NCI-H345 (cell line): ENCODE measurements at places on chromosomes 6 and 20.

- no peak for DNase-seq
Measured at GRCh38 chr6:18433059-18433458, 45.9 kb downstream of the RNF144B start.

GRCh38 chr20:63267691-63268090 lies 4.9 kb upstream of the ARFGAP1 start:
- no peak for DNase-seq

GRCh38 chr6:149323925-149324324 lies 6.4 kb downstream of the TAB2 start:
- DNase-seq: no peak

DNA sequence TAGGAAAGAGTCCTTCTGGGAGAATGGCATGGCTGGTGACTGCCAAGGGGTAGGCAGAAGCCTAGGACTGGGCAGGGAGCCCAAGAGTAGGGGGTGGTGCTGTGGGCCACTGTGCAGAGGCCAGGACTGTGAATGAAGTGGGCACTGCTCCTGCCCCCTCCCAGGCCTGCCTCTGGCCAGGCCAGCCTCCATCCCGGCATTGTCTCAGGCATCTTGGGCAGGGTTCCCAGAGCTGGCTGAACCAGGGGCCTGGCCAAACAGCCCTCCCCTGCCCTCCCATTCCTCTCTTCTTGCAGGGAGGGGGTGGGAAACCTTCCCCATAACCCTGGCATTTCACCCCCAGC lies 81.6 kb downstream of the MRPL14 start:
- DNase-seq: no peak

- DNase-seq: no peak
Measured at GRCh38 chr6:133999305-133999704, 46.3 kb downstream of the TBPL1 start.

- DNase-seq: no peak
Measured at GRCh38 chr6:89702349-89702748, 63.8 kb upstream of the LYRM2 start.

DNA sequence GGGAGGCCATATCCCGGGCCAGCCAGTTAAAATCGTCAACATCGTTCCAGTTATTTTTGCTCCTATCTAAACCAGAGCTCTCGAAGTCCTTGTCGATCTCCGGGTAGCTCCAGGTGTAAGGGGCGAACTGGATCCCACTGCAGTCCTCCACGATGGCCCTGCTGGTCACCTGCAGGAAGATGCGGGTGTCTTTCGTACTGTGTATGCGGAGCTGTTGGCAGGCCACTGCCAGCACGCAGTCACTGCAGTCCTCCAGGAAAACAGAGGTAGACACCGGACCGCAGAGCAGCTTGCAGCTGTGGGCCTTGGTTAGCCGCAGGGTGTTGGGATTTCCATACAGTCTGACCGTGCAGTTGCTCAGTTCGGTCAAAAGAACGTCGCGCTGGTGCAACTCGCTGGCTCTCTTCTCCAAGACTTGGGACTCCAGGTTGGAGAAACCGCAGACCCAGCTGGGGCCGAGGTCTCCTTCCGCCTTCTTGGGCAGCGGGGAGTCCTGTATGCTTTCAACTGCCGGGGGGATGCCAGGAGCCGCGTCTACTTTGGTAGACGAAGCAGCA lies 742 bp downstream of the TBCC start:
- DNase-seq: peak; percentile 23

DNA sequence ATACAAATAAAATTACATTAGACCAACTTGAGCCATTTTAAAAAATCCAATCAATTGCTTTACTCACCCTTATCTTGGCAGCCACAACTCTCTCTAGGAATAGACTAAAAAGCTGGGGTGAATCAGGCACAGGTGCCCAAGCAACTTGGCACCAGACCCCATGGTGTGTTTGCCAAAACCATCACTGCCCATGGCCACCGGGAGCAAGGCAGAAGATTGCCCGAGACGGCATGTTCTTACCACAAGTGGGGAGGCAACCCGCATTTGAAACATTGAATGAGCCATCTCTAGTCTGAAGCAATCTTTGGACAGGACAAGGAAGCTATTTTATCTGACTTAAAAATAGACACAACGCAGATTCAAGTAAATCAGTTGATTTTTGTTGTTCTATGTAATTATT lies 69.0 kb downstream of the SMLR1 start:
- no peak for DNase-seq

GRCh38 chr6:22891934-22892333 lies 322.6 kb downstream of the HDGFL1 start:
- no peak for DNase-seq

GRCh38 chr6:147135211-147135681 lies 69.0 kb upstream of the STXBP5 start:
- DNase-seq: no peak

DNA sequence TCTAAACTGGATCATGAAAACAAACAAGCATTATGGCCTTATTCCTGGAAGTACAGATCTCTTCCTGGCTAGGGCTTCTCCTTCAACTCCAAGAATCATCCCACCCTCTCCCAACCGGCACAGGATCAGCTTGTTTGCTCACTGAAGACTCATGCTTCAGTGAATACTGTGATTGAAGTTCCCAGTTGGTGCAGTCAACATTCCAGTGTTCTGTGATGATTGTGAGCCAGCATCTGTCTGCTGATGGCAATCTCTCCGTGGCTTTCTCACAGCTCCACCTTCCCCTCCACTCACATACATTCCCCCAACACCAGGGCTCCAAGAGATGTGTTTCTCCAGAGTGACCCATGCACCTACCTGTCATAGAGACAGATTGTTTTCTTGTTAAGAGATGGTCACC lies 421.3 kb upstream of the BTBD3 start:
- DNase-seq: no peak

DNA sequence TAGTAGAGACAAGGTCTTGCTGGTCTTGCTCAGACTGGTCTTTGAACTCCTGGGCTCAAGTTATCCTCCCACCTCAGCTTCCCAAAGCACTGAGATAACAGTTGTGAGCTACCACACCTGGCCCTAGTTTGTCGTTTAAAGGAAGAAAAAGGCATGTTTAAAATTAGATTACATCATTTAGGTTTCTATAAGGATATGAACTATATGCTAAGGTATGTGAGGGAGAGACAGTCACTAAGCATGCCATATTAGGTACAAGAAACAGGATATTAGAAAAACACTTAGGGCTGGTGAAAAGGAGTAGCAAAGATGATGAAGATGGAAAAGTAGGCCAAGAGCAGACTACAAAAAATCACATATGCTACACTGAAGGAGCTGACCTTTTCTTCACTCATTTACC lies 106.4 kb downstream of the ASCC3 start:
- no peak for DNase-seq

GRCh38 chr6:32558426-32559057 lies 28.5 kb upstream of the HLA-DRB5 start:
- no peak for DNase-seq

- no peak for DNase-seq
Measured at GRCh38 chr6:45477278-45477677, 99.5 kb upstream of the SUPT3H start.

DNA sequence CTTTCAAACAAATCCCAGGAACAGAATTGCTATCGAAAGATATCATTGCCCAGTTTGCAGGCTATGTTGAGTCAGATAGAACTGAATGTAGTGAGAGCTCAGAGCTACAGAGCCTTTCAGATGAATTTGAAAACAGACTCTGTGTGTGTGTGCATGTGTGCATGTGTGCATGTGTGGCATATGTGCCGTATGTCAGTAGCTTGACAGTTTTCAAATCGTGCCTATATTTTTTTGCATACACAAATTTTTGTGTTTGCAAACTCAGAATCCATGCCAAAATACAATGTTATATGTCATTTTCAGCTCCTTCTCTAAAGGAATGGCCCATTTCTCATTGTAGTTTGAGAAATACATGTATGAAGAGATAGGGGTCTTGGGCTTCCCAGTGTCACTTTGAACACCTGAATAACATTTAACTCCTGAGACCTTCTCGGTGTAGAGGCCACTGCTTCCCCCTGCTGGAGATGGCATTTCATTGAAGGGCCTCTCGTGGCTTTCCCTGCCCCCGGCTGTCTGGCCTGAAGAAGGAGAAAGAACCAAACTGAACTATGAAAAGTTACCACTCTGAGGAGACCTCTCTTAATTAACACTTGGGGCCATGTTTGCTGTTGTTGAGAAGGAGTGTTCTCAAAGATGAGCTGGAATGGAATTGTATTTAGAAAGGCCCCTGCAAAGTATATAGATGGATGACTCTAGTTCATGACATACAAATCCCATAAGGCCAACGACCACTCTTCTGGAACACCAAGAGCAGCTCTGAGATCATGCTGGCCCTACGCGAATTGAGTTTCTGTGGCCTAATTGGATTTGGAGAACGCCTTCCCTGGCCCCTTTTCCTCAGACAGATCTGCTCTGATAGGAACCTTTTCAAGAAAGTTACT lies 58.7 kb downstream of the VAPB start:
- peak; percentile 32 for DNase-seq

- DNase-seq: no peak
Measured at GRCh38 chr6:159357211-159357915, 188.2 kb downstream of the FNDC1 start.

DNA sequence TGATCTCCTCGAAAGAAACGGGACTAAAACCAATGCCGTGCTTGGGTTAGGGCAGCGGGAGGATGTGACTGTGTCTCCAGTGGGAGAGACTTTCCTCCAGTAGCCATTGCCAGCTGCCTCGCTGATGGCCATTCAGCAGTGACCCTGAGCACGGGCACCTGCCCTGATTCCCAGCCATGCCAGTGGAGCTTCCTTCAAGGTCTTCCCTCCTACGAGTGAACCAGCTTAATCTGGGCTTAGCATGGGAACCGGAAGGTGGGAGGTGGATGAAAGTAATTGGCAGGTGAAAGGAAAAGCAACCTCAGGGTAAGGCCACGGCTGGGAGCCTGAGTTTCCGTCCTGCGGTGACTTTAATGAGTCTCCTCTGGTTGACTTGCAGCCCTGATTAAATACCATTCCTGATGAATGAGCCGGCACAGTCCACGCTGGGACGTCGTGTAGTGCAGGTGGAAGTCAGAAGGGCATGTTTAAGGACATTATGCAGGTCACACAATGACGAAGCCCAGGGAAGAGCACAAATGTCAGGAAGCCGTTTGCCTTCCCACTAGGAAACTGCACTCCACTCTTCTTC lies 813.5 kb downstream of the QKI start:
- DNase-seq: no peak

DNA sequence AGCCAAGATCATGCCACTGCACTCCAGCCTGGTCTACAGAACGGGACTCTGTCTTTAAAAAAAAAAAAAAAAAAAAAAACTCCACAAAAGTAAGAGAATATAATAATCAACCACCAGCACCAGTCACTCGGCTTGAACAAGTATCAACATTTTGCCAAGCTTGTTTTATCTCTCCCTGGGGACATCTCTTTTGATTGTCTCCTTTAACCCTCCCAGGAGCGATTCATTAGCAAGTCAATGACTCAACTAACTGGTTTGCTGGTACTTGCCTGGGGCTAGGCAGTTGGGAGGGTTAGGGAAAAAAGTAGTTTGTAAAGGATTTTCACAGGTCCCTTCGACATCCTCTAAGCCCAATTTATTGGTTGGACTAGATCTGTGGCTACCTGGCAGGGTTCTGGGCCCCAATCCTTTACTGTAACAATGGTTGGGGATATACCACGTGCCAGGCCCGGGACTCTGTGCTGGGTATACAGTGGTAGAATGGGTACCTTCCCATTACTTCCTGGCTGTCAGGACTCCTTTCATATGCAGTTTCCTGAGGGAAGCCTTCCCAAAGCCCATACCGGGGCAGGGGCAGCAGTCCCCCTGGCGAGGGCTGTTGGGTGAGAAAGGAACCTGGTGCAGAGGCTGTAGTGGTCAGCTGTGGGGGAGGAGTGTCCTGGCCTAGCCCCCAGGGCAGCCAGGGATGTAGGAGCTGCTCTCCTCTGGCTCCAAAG lies 12.2 kb downstream of the TGIF2 start:
- DNase-seq: peak; percentile 95

DNA sequence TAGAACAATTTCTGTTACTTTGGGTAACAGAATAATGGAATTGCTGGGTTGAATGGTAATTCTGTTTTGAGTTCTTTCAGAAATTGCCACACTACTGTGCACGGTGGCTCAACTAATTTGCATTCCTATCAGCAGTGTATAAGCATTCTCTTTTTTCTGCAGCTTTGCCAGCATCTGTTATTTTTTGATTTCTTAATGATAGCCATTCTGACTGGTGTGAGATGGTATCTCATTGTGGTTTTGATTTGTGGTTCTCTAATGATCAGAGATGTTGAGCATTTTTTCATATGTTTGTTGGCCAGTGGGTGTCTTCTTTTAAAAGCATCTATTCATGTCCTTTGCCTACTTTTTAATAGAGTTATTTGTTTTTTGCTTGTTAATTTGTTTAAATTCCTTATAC lies 846.8 kb downstream of the KIF16B start:
- no peak for DNase-seq

DNA sequence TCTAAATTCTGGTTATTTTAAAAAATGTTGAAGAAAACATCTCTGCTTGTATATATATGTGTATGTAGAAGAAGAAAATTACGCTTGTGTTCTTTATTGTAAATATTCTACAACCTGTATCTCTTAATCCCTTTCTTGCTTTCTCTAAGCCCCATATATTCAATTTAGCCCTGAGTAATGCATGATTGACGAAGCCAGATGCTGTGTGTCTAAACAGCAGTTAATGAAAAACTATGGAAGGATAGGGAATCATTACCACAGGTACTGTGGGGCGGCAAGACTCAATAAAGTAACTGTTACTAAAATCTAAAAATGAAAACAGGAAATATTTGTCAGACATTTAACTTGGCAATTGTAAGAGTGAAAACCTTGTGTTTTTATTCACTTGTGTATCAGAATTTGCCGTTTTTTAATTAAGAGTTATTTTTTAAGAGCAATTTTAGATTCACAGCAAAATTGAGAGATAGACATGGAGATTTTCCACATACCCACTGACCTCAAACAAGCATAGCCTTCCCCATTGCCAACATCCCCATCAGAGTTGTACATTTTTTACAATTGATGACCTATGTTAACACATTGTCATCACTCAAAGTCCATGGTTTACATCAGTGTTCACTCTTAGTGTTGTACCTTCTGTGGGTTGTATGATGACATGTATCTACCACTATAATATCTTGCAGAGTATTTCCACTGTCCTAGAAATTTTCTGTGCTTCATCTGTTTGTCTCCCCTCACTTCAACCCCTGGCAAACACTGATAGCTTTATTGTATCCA lies 76.7 kb downstream of the BCKDHB start:
- DNase-seq: no peak

DNA sequence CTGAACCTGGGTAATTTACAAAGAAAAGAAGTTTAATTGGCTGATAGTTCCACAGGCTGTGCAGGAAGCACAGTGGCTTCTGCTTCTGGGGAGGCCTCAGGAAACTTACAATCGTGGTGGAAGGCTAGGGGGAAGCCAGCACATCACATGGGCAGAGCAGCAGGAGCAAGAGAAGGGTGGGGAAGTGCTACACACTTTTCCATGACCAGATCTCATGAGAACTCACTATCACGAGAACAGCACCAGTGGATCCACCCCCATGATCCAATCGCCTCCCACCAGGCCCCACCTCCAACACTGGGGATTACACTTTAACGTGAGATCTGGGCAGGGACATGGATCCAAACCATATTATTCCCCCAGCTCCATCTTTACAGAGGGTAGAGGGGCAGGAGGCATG lies 166.4 kb downstream of the NFATC2 start:
- no peak for DNase-seq

GRCh38 chr20:36260316-36260715 lies 24.0 kb downstream of the AAR2 start:
- no peak for DNase-seq
